ENCODE measurements at places on chromosomes 4 and X.

DNA sequence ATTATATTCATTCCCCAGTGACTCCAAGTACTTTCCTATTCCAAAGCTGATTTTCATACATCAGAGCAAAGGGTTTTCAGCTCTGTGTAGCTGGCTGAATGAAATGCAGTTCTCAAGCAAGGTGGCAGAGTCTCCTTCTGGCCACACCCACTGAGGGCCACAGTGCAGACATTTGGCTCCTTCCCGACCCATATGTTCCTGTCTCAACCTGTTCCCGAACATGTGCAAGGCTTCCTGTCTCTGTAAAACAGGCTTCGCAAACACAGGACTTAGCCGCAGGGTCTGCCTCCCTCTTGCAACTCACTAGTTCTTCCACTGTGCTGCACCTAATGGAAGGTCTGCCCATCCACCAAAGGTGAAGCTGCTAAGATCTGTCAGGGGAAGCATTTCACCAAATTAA, 249.2 kb downstream of the MID1IP1 start:
- no peak for DNase-seq

- no peak for DNase-seq
Observed at GRCh38 chr4:152283801-152284470, 252.0 kb downstream of the FBXW7 start.

GRCh38 chr4:173883821-173884220, 353.8 kb upstream of the HAND2 start:
- DNase-seq = no peak

GRCh38 chrX:34972206-34972605, 29.6 kb downstream of the FAM47B start:
- DNase-seq = no peak

- DNase-seq = no peak
Observed at GRCh38 chr4:109631532-109632108, 71.6 kb downstream of the MCUB start.

DNA sequence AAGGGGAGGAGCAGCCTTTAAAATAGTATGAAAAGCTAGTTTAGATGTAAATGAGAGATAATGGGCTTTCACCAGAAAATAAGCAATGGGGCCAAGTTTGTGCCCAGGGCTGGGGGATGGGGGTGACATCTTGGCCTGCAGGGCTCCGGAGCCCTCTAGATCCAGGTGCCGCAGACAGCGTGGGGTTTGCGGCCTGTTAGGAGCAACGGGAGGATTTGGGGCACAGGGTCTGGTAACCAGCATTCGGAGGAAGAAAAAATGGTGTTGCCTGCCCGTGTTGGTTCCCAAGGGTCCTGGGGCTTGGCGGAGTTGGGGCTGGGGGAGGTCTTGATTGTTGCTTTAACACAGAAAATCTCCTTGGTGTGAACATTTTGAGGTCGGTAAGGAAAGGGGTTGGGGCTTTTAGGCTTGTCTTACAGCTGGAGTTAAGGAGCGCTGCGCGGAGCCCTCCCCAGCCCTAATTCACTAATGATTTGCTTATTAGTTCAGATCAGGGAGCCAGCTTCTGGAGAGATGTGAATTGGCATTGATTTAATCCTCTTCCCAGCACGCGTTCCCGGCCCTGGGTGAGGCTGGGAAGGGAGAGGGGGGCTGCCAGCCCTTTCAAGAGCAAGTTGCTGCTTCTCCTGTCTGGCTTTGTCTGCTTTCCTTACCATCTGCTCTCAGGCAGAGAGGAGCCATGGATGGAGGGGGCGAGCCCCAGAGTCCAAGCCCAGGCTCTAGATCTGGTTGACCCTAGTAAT, 443.4 kb downstream of the BCOR start:
- no peak for DNase-seq

GRCh38 chr4:27149541-27150212, 289.0 kb downstream of the STIM2 start:
- DNase-seq = no peak

GRCh38 chr4:38920677-38921076, 53.1 kb downstream of the FAM114A1 start:
- DNase-seq = no peak

DNA sequence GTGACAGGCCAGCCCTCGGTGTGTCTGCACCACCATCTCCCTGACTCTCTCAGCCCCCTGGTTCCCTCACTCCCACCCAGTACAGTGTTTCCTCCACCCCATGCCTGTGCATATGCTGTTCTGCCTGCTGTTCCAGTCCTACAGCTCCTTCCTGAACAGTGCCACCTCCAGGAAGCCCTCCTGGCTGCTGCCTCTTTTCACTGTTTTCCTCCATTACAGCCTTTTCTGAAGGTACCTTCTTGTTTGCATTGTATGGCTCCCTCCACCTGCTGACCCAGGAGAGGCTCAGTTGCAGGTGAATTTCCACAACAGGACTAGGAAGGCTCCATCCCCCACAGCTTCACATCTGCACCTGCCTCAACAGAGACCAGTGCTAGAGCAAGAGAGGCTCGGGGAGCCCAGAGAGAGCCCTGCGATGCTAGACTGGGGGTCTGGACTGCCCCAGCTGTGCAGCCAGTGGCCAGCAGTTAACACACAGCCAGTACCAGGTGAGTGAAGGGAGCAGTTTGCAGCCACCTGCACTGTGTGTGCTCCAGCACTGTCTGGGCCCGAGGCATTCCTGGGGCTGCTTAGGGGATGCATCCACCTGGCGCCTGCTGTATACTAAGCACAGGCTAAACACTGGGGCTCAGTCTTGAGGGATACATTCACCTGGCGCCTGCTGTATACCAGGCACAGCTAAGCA, 92.0 kb downstream of the ADRA2C start:
- DNase-seq = no peak

GRCh38 chrX:136157187-136157586, 9.9 kb downstream of the FHL1 start:
- DNase-seq = no peak

GRCh38 chr4:182643801-182644682, 273.1 kb downstream of the DCTD start:
- DNase-seq = no peak

DNA sequence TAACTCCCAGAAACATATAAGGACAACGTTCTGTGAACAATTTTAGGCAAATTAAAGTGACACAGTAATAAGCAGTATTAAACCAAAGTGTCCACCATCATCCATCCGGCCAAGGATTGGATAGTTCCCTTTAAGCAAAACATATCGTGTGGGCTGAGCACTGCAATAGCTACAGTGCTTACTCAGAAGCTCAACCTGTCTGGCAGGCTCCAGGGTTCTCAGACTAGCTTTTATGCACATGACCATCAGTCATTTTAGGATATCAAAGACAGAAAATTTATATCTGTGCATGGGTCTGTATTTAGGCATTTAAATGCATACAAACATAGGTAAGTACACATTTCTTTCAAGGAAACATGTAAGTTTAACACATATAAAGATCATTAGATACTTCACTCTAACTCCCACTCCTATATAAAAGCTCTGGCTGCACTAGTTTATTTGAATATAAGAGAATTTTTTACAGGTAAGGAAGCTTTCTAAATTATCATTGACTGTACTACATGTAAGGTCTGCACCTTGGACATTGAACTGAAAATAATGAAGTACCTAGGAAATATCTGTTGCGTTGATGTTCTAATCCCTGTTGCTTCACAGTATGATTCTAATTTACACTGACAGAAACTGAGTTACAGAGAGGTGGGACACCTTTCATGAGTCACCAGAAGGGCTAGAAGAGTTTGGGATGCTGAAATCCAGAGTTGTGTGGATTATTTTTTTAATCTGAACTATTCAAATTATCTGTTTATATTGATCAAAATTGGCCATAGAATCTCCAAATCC, 67.6 kb downstream of the ELOVL6 start:
- DNase-seq = no peak

- no peak for DNase-seq
Observed at GRCh38 chr4:121272526-121272925, 108.3 kb downstream of the QRFPR start.

- no peak for DNase-seq
Observed at GRCh38 chr4:40046311-40046980, 10.2 kb upstream of the N4BP2 start.

DNA sequence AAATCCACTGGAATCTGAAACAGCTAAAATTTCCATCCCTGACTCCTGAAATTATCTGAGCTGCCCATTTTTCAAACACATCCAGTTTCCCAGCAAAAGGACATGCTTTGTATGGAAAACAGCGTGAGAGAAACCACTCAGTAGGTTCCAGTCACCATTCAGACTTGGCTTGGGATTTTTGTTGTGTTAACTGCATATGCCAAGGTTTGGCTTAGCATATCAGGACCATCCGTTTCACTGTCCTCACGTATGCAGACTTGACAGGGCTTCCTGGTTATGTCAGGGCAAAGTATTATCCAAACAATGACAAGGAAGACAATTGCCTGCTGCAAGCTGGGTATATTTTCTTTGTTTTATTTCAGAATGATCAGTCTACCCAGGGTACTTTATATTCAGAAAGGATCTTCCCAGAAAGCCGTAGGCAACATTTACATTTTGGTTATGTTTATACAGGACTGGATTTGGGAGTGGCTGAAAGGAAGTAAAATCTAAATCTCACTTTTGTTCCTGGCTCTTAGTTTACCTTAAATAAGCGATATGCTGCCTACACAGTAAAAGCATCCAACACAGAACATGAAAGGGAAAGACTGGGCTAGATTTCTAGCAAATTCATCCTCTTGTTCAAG, 41.3 kb upstream of the CCKAR start:
- DNase-seq = no peak

DNA sequence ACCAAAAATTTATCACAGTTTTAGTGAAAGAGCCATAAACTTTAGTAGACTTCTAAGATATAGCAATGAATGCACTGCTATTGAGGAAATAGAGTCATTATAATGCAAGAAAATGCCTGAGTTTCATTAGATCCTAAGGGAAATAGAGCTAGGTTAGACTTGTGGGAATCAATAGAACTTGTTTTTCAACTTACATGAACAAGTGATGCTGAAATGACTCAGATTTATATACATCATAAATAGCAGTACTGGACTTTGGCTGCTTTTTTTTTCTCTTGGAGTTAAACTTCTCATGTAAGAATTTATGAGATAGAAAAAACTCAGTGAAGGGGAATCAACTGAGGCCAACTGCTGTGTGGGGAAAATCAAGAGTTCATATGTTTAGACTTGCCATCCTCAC, 216.5 kb upstream of the AADAT start:
- DNase-seq = no peak

DNA sequence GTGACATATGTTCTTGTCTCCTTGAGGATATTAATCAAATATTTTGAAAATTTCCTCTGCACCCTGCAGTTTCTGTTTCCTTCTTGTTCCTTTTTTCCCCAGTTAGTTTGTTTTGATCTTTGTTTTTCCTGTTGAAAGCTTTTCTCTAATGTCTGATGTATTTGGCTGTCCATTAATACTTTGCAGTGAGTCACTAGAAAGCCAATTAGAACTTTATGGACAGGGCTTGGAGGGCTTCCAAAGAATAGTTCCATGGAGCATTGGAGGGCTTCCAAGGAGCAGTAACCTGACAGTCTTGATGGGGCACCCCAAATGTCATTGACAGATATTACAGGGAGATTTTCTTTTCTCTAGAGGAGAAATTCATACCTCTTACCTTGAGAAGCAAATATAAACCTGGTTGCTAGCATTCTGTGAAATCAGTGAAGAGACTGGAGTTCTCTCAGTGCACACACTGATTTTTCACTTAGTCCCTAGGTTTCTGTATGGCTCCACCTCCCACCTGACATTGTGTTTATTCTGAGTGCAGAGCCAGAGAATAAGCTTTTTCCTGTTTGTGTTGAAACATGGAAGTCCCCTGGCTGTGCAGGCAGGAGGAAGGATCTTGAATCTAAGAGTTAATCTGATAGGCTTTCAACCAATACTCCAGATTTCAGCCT, 26.5 kb downstream of the SPARCL1 start:
- no peak for DNase-seq

DNA sequence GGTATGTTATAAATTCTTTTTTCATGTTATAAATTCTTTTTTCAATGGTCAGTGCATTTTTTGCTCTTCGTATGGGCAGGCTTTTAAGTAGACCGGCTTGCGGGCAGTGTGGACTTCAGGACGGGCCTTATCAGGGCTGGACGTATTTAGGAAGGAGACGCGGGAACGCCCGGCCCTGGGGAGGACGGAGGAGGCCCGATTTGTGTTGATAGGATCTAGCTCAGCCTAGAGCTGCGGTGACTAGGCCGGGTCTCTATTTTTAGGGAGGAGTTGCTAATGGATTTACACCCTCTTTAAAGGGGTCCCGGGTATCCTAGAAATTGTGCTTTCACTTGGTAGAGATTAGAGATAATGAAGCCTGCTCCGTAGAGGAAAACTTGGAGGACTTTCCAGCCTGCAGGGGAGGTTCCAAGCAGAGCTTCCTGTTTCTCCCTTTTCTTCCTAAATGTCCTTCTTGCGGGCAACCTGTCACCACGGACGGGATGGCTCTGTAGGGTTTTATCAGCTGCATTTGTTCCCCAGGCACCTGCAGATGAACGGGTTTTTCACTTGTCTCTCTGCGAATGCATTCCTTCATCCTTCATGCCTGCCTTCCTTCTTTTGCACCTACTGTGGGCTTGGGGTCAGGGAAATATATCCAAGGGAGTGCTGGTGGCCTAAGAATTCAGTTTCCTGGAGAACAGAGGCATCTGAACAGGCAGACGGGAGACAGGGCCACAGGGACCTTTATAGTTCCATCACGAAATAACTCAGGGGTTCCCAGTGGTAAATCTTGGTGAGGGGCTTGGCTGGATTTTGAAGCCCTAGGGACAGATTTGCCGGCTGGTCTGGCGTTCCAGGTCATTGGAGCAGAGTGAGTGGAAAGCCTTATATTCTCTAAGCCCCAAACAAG, 1.4 kb downstream of the CD99 start:
- no peak for DNase-seq

GRCh38 chr4:177235026-177235425, 74.6 kb upstream of the NEIL3 start:
- no peak for DNase-seq

- DNase-seq = no peak
Observed at GRCh38 chrX:100408713-100409609, 1.1 kb downstream of the PCDH19 start.

DNA sequence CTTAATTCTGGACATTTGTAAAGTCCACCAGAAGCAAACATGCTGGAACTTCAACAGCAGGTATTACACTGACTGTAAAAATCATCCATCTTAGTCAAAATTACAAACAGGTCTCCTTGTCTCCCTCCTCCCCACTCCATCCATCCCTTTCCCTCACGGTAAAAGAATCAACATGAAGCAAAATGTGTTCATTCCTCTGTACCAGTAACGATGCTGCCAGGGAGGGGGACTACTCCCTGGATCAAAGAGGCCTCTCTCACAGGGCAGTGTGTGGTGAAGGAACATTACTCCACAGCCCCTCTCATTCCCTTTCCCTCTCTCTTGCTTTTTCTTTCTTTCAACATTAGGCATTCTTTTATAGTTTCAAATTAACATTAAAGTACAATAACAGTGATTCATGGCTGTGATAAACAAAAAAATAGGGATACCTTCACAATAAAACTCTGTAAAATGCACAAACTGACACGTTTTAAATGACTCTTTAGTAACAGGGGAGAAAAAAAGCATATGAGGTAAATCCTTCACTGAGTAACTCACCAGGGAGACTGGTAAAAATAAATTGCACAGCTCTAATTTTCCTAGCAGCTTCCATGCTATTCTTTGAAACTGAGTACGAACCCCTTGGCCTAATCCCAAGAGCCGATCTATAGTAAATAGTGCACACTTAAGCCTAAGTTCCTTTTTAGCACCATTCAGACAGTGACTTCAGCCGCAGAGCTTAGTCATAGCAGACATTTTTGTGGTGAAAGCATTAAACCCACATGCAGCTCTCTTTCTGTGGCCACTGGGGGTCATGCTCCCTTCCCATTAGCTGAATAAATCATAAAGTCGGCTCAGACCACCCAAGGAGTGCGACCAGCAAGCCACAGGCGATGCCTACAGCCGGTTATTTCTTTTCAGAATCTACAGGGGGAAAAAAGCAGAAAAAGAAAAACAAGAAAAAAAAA, 215.6 kb upstream of the GYPA start:
- DNase-seq = no peak

- DNase-seq = no peak
Observed at GRCh38 chr4:168588916-168589531, 92.2 kb downstream of the PALLD start.
